ENCODE measurements at places on chromosomes 6 and 20. TPM values are rescaled to one million over a fixed set of nuclear protein-coding genes. Genes with fewer than 3 reads are reported as not detected.

The ERVFRD-1 gene
- total RNA-seq, result 0.75 TPM

The NT5E gene
- total RNA-seq, result 11.5 TPM

GRCh38 chr20:39302312-39302711 lies 340.2 kb downstream of the DHX35 start:
- H3K4me3 ChIP-seq, result no peak overlapping the region
- peaks cover 7% of the 10 kb centered on the region for H3K4me1 ChIP-seq
- no peaks in the 10 kb centered on the region for H3K27me3 ChIP-seq
- H3K27ac ChIP-seq, result no peak overlapping the region
- no peaks in the 10 kb centered on the region for H3K36me3 ChIP-seq

DNA sequence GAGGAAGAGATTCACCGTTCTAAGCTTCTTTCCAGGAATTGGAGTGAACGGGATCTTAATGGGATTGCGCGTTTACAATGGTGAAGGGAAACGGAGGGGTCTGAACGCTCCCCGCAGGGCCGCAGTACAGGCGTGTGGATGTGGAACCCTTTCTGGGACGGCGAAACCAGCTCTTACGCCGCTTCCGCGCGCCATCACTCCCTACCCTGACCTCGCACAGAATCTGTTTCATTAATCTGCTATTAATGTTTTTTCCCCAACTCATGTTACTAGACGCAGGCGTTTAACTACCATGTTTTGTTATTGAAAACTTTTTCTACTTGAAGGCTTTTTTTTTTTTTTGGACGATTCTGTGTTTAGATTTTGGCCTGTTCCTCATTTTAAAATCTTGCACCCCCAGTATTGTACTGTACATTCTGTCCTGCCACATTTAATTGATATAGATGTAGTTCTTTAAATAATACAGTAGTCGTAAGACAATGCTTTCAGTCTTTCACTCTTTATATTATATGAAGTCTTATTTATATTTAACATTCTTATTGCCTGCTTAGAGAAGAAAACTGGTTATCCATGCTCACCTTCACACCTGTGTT lies 696 bp upstream of the SUPT3H start:
- no peaks in the 10 kb centered on the region for H3K27me3 ChIP-seq
- H3K4me3 ChIP-seq, result peak overlapping the region; percentile 44
- no peaks in the 10 kb centered on the region for H3K4me1 ChIP-seq
- DNase-seq, result no peak
- H3K27ac ChIP-seq, result peak overlapping the region; percentile 97

- peaks cover 60% of the 10 kb centered on the region for H3K4me1 ChIP-seq
- no peak overlapping the region for H3K4me3 ChIP-seq
- no peak for DNase-seq
- no peaks in the 10 kb centered on the region for H3K27me3 ChIP-seq
- peak overlapping the region; percentile 79 for H3K27ac ChIP-seq
Observed at GRCh38 chr6:17865243-17865642, 122.2 kb downstream of the KIF13A start.

Data from adrenal gland (tissue), 19 donors.